ENCODE measurements at places on chromosomes 13 and 19.

GRCh38 chr13:46598140-46598819 lies 45.3 kb downstream of the LRCH1 start:
- no peak for DNase-seq

GRCh38 chr19:53826876-53827275 lies 2.8 kb upstream of the NLRP12 start:
- DNase-seq: no peak

DNA sequence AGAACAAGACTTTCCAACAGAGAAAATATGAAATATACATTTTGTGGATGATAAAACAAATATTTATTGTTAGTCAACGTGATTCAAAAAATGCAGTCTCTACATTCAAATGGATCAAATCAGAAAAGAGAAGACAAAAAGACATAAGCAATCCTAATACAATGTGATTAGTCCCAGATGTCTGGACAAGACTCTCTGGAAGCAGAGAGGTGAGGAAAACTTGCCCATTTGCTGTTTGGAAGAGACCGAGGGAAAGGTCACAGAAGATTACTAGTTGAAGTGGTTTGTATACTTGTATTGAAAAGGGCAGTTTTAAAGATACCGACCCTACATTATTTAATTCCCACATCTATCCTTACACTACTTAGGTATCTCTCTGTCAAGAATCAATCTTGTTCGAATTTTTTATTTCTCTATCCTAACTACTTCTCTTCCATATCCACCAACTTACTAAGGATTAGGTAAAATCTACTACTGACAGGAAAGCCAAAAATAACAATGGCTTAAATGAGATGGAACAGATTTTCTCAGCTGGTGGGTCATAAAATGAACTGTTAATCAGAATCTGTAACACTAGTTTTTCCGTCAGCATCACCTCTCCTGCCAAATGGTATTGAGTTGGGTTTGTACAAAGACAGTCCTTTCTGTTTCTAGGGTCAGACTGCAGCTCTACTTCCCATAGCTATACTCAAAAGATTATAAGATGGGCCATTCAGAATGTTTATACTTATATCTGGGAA lies 497.1 kb downstream of the DCT start:
- no peak for DNase-seq

- no peak for DNase-seq
Observed at GRCh38 chr13:107299717-107300116, 731.8 kb upstream of the ARGLU1 start.

DNA sequence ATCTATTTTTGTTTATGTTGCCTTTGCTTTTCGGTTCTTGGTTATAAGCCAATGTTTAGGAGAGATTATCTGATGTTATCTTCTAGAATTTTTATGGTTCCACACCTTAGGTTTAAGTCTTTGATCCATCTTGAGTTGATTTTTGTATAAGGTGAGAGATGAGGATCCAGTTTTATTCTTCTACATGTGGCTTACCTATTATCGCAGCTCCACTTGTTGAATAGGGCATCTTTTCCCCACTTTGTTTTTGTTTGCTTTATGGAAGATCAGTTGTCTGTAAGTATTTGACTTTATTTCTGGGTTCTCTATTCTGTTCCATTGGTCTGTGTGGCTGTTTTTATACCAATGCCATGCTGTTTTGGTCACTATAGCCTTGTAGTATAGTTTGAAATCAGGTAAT lies 927.0 kb downstream of the UQCRFS1 start:
- DNase-seq: no peak

GRCh38 chr19:43594710-43595604 lies 977 bp downstream of the IRGQ start:
- peak; percentile 91 for DNase-seq

GRCh38 chr13:25908366-25908765 lies 143.4 kb downstream of the SHISA2 start:
- no peak for DNase-seq

DNA sequence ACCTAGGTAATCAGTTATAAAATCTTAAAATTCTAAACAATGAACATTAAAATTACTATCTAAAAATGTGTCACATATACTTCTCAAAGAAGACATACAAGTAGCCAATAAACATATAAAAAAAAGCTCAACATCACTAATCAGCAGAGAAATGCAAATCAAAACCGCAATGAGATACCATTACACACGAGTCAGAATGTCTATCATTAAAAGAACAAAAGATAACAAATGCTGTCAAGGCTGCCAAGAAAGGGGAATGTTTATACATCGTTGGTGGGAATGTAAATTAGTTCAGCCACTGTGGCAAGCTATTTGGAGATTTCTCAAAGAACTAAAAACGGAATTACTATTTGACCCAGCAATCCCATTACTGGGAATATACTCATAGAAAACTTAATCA lies 310.3 kb upstream of the EDNRB start:
- no peak for DNase-seq

DNA sequence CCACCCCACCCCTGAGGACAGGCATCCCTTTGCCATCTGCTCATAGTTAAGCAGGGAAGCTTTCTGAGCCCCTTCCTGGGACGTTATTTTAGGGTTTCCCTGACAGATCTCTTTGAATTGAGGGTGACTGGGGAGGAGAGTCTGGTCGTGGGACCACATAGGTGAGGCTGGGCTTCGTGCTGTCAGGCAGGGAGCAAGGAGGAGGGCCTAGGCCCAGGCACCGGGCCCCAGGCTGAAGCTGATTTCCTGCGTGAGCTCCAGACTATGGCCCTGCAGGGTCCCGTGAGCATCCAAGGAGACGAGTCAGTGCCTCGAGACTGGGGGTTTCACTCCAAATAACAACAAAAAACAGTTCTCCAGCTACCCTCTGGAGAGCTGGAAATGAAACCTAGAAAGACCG lies 60.4 kb downstream of the MYO9B start:
- DNase-seq: no peak

Measured in spleen (tissue), 13 donors.